ENCODE measurements at places on chromosomes 1 and 21.

GRCh38 chr21:44987301-44987885 is 47.6 kb downstream of the SLX9 start:
- no peak for DNase-seq

- DNase-seq, result no peak
These were observed 89.7 kb downstream of the ITSN1 start for GRCh38 chr21:33732038-33732437.

DNA sequence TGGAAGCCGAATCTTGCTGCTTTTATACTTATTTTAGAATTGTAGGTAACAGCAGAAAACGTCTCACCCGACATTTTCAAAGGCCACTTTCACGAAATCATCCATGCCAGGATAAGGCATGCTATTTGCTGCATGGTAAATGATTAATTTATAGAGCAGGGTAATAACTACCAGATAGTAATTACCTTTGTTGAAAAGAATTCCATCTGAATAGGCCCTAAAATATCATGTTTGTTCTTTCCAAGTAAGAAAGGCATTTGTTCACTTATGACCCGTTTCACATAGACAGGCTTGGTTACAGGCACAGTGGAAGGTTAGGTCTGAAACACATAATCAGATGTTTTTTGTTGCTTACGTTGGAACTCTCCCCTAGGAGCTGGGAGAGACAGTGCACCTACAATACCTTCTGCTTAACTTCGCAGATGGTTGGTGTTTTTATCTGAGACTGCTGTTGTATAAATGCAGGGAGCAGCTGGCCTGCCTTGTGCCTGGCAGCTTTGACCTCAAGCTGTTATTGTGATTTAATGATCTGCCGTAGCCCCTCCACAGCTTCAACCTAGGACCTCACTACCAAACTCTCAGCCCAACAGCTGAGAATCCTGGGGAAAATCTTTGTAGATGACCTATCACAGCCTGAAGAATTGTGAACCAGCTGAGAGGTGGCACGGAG is 1.6 kb downstream of the SLC44A3 start:
- no peak for DNase-seq

DNA sequence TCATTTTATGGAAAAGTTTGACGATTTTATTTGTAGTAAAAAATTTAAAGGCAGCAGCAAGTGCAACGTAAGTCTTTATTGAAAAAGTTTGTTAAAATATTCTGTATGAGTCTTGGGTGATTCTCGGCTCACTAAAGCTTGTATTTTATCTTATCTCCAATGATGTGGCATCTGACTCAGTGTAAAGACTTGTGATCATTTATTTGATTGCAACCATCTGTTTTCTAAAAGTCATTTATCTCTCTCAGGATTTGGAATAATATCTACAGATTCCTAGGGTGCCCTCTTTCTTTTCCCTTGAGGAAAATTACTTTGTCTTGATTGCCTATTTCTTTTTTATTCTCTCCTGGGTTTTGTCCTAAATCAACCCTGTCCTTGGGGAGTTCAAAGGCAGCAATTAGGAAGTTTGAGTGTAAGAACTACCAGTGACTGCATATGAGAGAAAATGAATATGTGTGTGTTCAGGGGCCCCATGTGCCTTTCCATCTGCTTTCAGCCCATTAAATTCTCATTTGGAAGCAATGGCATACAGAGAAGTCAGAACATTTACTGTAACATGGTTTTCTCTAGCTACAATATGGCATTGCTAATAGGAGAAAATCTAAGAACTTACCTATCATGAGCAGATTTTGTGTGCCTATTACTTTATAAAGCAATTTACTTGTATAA is 575.0 kb upstream of the CHRM3 start:
- DNase-seq, result no peak

DNA sequence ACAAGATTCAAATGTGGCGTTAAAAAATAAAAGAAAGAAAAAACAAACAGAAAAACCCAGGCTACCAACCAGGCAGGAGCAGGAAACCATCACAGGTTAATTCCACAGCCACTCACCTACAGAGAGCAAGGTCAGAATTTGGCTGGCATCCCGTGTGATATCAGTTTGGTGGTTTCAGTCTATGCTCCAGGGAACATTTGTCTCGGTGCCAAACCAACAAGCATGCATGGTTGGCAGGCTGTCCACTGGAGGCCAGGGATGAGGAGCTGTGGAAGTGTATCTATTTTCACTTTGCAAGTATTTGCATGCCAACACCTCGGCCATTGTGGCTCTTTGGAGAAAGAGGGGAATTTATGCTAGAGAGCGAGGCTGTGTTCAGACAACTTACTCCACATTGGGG is 53.1 kb upstream of the PROX1 start:
- no peak for DNase-seq

GRCh38 chr1:175822580-175822979 is 79.2 kb upstream of the TNR start:
- DNase-seq, result no peak

GRCh38 chr1:83929184-83929583 is 69.7 kb downstream of the TTLL7 start:
- no peak for DNase-seq

GRCh38 chr1:185368313-185368855 is 51.3 kb upstream of the IVNS1ABP start:
- DNase-seq, result no peak

Measured in stimulated activated CD8-positive, alpha-beta memory T cell treated with anti-CD3 and anti-CD28 coated beads, Interleukin-4, amount 100 ng/mL, for 1 hour (primary cell).